Stimulated activated CD8-positive, alpha-beta memory T cell treated with anti-CD3 and anti-CD28 coated beads, Interleukin-2, amount 100 ng/mL, for 1 hour (primary cell): ENCODE measurements at places on chromosomes 1 and 21.

- DNase-seq, result no peak
These were observed 137.0 kb upstream of the ARHGEF16 start for GRCh38 chr1:3317456-3317855.

GRCh38 chr1:26799479-26800142 is 11.9 kb downstream of the PIGV start:
- no peak for DNase-seq

- DNase-seq, result no peak
These were observed 301.2 kb upstream of the SPAG17 start for GRCh38 chr1:118486199-118486598.

GRCh38 chr1:166999500-167000055 is 10.5 kb downstream of the MAEL start:
- DNase-seq, result no peak

- no peak for DNase-seq
These were observed 53.1 kb upstream of the TRIM67 start for GRCh38 chr1:231108516-231109302.

GRCh38 chr1:177351361-177352108 is 180.8 kb downstream of the BRINP2 start:
- no peak for DNase-seq

DNA sequence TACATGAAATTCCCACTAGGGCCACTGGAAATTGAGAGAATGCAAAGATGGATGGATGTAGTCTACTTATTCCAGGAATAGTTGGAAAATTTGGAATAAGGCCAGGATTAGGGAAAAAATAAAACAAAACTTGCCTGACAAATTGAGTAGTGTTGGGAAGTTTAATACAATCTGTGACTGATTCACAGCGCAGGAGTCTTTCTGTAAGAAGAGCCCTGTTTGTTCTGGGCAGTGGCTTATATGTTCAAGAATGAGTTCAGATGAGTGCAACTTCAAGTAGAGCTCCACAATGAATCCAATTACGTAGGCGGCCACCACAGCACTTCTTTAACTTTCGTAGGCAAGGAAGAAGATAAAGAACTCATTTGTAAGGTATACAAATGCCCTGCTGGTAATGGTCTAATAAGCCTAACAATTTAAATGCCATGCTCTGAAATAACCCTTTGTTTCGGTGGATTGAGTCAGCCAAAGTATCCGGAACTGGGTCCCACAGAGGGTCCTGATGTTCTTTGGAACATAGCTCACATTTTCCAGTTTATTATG is 47.1 kb upstream of the KCNE1 start:
- DNase-seq, result no peak

GRCh38 chr1:35505911-35506798 is 51.0 kb downstream of the KIAA0319L start:
- DNase-seq, result no peak

DNA sequence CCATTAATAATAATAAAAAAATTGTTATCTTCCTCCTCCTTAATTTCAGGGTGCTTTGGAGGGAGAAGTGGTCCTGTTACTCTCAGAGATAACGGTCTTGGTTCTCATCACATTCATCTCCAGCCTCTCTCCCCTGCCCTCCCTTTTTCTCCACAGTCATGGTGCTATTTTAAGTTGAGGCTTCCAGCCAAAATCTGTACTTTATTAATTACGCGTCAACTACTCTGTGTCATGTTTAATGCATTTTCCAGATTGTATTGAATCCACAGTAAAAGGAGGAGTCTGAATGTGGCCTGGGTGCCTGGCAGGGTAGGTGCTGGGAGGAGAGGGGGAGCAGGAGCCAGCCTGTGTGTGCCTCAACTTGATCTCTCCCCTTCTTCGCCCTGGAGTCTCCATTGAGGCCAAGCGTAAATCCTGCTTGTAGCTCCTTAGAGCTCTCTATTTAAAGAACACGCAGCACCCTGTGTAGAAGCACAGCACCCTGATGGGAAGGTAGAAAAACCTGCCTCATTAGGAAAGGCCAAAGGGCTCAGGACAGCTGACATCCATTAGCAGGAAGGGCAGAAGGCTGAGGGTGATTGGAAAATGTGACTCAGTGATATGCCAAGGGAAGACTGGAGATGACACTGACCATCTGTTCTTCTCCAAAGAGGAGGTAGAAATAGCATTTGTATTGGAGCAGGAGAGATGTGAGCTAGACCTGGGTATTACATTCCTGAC is 82.4 kb downstream of the PLXNA2 start:
- DNase-seq, result no peak

DNA sequence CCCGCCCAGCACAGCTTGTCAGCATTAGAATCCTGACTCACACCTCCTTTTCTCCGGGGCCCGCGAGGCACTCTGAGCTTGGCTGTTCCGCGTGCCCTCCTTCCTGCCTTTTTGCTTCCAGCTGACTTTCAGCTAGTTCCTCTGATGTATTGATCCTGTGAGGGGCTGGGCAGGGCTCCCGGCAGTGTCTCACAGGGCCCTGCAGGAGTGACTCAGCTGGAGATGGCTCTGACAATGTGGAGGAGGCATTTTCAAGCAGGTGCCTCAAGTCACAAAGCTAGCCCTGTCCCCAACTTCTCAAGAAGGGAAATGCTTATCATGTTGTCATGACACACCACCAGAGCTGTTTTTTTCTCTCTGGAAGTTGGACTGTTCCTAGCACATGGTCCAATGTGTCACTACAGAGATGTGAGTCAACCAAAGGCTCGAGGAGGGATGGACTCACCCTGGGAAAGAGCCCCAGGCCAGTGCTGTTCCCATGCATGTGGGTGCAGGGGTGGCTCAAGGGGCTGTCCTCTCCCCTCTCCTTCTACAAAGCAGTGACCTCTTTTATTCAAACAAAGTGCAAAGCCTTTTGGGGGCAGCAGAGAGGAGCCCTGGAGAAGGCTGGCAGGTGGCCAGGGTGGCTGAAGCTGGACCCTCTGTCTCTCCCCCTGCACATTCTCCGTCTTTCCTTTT is 30.6 kb downstream of the SYT6 start:
- DNase-seq, result no peak

DNA sequence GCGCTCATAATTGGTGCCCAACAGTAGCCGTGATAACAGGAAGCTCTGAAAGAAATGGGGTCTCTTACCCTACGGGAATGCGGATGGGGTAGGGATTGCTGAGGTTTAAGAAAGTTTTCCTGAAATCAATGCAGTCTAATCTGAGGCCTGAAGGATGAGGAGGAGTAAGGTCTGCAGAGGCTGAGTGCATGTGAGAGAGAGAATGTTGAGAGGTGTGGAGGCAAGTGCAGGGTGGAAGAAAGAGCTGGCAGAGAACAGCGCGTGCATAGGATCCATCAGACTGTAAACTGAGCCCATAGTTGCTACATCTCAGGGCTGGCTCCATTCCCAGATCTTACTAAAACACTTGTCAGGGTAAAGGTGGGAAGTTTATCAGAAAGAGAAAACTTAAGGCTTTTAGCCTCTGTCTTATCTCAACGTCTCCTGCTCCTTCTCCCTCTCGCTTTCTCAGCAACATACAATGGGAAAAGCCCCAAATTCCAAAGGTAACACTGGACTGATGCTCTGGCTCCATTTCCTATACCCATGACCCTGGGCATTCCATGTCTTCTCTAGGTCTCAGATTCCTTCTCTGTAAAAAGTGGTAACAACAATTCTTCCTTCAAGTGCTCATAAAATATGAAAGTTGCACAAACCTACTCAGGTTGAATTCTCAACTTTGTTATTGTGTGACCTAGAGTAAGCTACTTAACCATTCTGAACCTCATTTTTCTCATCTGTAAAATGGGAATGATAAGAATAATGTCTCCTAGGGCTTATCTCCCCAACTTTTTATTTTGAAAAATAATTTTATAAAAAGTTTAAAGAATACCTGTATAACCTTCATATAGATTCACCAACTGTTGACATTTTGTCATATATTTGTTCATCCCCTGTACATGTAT is 75.2 kb downstream of the SH3GLB1 start:
- DNase-seq, result no peak

GRCh38 chr21:27771938-27772483 is 805.1 kb upstream of the ADAMTS5 start:
- no peak for DNase-seq

GRCh38 chr1:18820791-18821641 is 38.4 kb downstream of the TAS1R2 start:
- DNase-seq, result peak; percentile 14

DNA sequence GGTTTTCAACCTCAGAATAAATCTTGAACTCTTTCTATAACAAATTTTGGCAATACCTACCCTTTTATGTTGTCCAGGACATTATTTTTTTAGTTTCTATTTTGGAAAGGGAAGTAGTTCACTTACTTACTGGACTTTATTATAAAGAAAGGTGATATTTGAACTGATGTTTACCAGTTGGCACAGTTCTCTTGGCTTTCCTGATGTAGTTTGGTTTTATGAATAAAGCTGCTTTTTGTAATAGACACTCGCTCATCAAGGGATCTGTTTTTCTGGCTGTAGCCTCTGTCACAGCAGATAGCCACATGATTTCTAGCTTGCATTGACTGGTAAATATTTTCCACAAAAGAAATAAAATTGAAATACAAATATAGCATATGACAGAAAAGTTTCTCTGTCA is 40.9 kb upstream of the METTL18 start:
- DNase-seq, result no peak

DNA sequence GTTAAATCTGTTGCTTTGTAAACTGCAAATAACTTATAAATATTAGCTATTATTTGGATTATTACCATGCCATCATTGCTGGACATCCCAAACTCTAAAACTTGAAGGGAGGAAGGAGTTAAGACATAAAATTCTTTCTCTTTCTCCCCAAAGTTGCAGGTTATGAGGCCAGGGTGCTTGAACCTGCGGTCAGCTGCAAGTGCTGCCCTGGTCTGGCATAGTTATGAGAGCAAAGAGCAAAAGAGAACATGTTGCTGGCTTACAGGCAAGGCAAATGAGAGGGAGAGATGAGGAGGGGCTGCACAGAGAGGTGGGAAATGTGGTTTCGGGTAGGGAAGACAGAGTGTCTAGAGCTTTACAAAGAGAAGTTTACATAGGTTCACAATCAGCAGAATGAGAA is 30.8 kb downstream of the GADD45A start:
- DNase-seq, result no peak

DNA sequence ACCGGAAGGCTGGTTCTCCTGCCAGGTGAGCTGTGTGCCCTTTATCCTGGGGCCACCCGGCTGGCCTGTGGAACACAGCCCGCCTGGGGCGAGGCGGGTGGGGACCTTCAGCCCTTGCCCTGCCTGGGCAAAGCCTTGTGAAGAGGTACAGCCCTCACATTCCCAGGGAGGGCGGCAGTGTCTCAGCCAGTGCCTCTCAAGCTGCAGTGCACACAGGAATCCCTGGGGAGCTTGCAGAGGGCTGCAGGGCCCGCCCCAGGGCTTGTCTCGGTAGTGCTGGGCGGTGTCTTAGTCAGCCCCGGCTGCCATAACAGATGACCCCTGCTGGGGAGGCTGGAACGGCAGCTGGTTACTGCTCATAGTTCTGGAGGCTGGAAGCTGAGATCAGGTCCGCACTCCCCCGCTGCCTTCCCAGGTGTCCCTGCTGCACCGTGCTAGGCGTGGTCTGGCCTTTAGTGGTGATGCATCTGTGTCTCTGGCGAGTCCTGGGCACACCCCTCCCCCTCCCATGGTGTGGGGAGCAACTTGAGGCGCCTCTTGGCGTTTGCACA is 12.6 kb downstream of the DFFB start:
- DNase-seq, result no peak

DNA sequence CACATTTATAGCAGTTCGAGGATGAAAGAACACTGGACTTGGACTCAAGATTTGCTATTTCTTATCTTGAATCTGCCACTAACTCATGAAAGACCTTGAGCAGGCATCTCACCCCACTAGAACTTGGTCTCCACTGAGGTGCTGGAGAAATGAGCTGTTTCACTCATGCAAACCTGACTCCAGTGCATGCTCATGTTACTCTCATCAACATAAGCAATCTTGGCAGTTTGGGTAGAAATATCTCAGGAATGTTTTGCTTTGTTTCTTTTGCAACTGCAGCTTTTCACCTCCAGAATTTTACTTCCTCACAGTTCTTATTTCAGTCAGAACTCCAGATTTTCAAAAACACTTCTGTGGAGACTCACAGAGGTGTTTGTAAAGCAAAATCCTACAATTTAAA is 46.2 kb upstream of the DAB1 start:
- DNase-seq, result no peak

DNA sequence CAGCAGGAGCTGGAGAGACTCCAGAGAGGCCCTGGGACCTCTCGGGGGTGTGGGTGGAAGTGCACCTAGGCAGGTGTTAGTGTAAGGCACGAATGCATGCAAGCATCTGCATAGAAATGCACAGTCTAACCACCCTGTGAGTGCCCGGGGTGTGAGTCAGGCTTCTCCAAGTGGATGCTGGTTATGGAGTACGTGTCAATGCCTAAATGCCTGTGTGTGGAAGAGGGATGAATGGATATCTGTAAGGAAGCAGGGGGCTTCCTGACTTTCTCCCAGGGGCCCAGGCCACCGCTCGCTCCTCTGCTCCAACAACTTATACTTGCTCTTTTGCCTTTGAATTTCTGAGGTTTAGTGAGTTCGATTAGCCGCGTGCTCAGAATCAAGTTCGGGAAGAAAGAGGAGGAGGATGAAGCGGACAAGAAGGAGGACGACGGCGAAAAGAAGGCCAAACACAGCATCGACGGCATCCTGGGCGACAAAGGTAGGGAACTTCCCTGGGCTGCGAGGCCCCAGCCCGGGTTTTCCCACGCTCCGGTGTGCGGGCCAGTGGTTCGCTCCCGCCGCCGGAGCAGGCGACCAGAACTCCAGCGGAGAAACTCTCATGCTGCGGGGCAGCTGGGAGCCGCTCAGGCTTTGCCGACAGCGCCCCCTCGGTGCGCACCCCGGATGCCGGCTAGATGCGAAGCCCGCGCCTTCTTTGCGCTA is 5.4 kb downstream of the PAX7 start:
- DNase-seq, result no peak

DNA sequence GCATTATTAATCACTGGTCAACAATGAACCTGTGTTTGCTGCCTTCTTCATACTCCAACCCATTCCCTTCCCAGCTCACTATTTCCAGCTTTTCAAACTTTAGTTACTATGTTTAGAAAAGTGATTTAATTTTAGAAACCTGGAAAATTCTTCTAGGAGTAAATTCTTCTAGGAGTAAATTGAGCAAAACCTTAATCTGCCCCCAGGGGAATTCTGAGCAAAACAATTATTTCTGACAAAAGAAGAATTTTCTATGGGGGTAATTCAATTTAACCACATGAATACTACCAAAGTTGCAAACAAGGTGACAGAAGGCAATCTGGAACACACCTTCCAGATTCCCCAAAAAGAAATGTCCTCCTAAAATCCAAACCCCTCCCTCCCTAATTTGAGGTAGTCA is 1.8 kb downstream of the LUZP1 start:
- no peak for DNase-seq
